ENCODE measurements at places on chromosomes 3 and 15.

- peak; percentile 43 for DNase-seq
Observed at GRCh38 chr3:11641683-11642430, 1.9 kb downstream of the VGLL4 start.

DNA sequence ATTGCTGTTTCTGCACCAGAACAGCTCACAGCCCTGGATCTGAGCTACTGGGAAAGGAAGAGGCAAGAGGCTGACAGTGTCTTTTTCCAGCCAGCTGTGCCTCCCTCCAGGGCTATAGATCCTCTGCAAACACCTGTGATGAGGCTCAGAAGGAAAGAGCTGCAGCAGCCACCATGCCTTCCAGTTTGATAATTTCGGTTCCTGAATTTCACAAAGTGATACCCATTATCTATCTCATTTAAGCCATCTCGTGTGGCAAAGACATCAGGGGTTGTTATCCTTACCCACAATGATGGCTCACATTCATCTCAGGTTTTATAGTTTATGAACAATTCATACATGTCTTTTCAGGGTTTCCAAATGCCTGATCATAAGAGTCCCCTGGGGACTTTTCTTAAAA is 1.8 kb upstream of the LARP6 start:
- DNase-seq, result no peak

DNA sequence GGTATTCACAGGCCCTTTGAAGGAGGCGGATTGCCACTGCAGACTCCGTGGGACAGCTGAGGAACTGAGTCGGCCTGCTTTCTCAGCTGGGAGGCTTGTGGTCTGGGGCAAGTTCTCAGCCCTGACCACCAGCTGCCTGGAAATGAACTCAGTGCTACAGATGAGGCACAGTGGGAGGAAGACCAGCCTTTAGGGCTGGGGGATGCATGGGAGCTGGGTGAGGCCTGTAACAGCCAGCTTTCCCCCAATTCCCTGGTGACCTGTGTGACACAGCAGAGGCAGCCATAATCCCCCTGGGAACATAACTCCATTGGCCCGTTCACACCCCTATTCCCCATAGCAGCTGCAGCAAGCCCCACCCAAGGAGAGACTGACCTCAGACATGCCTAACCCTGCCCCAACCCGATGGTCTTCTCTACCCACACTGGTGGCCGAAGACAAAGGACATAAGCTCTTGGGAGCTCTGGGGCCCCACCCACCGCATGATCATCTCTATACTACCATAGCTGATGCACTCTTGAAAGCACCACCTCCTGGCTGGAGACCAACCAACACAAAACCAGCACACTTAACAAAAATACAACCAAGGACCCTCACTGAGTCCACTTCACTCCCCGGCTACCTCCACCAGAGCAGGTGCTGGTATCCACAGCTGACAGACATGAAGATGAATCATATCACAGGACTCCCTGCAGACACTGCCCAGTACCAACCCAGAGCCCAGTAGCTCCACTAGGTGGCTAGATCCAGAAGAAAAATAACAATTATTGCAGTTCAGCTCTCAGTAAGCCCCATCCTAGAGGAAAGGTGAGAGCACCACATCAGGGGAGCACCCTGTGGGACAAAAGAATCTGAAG is 24.9 kb downstream of the ZMAT3 start:
- no peak for DNase-seq

DNA sequence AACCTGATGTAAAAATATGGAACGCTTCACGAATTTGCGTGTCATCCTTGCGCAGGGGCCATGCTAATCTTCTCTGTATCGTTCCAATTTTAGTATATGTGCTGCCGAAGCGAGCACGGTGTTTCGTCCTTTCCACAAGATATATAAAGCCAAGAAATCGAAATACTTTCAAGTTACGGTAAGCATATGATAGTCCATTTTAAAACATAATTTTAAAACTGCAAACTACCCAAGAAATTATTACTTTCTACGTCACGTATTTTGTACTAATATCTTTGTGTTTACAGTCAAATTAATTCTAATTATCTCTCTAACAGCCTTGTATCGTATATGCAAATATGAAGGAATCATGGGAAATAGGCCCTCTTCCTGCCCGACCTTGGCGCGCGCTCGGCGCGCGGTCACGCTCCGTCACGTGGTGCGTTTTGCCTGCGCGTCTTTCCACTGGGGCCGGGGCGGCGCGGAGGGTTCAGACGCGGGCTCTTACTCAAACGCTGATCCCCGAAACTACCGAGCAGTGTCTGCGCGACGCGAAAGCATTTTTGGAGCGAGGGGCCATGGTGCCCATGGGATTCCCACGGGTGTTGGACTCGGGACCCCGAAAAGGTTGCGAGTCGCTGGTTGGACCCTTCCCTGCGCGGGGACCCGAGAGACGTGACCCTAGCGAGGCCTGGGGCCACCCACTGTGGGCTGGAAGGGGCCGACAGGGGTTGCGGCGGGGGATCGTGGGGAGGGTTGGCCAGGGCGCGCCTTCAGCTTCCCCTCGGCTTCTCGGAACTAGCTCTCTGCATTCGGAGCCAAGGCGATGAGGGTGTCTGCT is at the start of gene RNU6-1:
Gene RNU6-1, minus strand, starts transcription at position 117 of the 820 bp plus-strand sequence.
- peak; percentile 96 for DNase-seq

DNA sequence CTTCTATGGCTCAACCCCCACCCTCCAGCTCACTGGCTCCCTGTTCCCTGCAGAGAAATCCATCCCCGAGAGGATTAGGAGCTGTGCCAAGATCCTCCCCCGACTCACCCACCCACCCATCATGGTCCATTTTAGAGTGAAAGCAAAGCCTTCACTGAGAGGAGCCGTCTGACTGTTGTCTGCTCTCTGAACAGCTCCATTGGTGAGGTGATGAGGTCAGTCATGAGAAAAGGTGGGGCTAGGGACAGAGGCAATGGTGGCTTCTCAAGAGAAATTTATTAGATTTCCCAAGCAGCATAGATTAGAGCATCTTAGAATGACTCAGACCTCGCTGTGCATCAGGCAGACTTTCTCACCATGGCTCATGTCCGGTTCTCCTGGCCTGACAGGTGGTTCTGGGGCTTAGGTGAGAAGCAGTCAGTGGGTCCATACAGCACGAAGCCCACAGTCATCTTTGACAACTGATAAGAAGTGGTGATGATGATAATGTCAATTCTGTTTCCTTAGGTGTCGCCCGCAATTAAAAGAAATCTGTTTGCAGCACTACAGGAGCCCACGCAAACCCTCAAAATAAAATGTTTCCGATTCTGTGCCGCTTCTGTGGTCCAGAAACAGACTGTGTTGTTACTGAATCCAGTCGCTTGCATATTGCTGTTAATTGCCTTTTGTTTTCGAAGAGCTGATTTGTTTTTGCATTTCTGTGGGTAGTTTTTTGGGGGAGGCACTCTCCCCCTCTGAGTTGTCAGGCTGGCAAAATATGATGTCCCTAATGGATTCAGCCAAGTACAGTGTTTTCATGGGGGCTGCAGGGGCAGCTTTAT is 24.8 kb upstream of the RHO start:
- no peak for DNase-seq

DNA sequence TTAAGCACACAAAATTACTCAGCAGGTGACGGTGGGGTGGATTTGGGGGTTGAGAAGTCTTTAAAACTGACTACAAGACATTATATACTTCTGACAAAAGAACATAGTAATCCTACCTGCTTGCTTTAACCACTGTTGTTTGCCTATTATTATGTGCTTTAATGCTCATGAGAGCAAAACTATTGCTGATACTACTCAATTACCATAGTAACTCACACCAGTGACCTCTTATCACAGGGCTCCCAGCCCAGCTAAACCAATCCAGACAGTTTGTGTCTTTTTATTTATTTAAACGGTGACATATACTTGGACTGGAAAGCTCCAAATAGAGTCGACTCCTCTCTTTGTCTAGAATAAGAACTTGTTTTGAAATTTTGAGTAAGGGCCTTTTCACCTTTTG is 42.8 kb upstream of the FEZF2 start:
- DNase-seq, result no peak

GRCh38 chr3:68943753-68944500 is 11.6 kb upstream of the TAFA4 start:
- no peak for DNase-seq

GRCh38 chr3:134052370-134052769 is 22.6 kb upstream of the SLCO2A1 start:
- no peak for DNase-seq

DNA sequence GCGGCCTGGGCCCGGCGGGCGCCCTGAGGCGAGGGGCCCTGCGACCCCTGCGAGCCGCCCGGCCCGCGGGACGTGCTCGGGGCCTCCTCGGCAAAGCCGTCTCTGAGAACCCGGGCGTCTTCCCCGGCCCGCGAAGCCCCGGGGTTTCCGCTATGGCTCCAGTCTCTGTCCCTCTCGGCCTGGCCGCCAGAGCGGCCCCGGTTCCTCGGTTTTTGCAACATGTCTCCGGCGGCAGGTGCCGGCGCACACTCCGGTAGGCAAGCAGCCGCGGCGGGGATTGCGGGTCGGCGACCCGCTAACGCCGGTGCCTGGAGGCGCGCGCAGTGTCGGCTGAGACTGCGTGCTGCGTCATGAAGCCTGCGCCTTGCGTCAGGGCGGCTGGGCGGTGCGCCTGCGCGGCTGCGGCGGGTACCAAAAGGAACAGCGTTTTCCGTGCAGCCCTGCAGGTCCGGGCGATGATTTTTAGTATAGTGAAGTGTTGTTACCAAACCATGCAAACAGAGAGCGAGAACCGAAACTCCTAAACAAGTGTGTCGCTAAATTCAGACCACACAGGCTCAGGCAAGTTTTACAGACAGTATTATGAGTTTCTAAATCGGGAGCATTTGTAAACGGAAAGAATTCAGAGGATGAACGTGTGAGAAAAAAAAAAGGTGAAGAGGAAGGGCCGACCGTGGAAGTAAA is at the start of gene NSMCE3:
Gene NSMCE3, minus strand, starts transcription at position 338 of the 684 bp plus-strand sequence. Its CDS starts 117 bp downstream, at position 221.
- DNase-seq, result peak; percentile 92

GRCh38 chr3:37590328-37591079 is 271.2 kb upstream of the CTDSPL start:
- no peak for DNase-seq

GRCh38 chr3:193905541-193906396 is 230.2 kb upstream of the HES1 start:
- no peak for DNase-seq

DNA sequence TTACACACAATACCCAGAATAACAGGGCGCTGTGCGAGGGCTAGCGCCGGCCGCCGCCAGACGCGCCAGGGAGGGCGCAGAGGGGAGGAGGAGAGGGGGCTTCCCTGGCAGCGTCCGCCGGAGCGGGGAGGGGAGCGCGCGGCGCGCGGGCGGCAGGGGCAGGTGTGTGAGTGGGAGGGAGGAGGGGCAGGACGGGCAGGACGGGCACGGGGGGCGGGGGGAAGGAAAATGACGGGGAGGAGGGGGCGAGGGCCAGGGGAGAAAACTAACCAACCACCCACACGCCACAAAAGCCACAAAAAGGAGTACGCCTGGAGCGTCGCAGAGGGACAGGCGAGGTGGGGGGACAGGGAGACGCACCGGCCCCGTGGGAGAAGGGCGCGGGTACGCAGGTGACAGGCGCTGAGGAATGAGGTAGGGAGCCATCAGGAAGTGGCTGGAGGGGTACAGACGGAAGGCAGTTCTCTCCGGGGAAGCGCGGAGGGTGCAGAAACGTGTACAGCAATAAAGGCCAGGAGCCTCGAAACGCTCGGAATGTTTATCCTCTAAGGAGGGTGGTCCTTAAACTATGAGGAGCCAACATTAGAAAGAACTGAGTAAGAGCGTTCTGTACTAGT is 610 bp upstream of the SATB1 start:
- DNase-seq, result peak; percentile 80

GRCh38 chr3:12229896-12230295 is 59.0 kb upstream of the PPARG start:
- DNase-seq, result no peak

DNA sequence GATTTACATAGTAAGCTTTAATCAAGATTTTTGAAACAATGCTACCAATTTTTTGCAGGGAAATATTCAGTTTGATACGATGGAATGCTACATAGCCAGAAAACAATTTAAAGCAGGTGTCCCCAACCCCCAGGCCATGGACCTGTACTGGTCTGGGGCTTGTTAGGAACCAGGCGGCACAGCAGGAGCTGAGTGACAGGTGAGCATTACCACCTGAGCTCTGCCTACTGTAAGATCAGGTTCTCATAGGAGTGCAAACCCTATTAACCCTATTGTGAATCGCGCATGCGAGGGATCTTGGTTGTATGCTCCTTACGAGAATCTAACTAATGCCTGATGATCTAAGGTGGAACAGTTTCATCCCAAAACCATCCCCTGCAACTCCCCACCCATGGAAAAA is 322.6 kb upstream of the NECTIN3 start:
- no peak for DNase-seq

- DNase-seq, result no peak
Observed at GRCh38 chr3:10215578-10216368, 32.5 kb upstream of the TATDN2 start.

DNA sequence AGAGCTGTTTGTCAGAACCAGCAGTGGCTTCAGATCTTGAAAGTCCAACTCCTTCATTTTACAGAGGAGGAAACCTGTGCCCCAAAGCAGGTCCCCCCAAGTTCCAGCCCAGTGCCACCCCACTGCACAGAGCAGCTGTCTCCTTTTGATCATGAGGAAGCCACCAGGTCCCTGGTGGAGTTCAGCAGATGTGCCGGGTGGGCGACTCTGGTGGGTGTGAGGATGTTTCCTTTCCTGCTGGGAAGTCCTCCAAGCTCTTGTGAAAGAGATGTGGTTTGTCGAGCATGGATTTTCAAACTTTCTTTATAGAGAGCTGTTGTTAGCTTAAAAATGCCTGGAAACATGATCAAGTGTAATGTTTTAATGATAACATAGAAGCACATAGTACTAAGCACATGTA is 52.0 kb downstream of the SMAD3 start:
- DNase-seq, result no peak

- no peak for DNase-seq
Observed at GRCh38 chr3:114855839-114856238, 291.2 kb downstream of the ZBTB20 start.

GRCh38 chr3:32354362-32354778 is 37.3 kb upstream of the CMTM7 start:
- DNase-seq, result no peak

DNA sequence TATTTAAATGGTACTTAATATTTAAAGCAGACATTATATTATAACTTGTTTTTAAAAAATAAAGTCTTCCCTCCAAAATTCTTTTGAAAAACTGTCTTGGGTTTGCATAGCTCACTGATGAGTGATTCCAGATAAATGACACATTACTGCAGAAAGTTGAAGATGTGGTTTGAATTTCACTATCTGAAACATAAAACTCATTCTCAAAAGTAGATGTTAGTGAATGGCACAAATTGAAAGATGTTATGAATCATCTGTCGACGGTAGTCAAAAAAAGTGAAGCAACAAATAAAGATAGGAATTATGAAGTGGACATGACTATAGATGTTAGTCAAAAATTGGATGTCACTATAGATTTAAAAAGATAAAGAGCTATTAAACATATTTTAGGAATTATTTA is 280.5 kb downstream of the GAP43 start:
- DNase-seq, result no peak

DNA sequence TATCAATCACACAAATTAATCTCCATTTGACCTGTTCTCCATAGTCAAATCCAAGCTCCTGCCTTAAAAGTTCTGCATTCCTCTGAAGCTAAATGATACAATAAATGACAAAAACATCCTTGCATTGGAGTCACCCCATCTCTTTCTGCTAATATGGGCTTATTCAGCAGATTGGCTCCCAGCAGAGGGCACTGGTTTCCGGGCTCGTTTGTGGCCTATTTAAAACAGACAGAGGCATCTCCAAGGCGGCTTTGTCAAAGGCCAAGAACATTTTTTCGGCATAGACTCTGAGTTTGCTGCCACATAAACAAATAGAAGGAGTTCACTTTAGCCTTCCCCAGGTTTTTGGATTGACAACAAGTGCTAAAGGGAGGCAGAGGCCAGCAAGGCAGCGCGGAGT is 204.4 kb upstream of the RASGRP1 start:
- DNase-seq, result no peak

- DNase-seq, result peak; percentile 17
Observed at GRCh38 chr15:77907824-77908751, 169.4 kb downstream of the TBC1D2B start.

GRCh38 chr3:9837701-9838582 is 5.9 kb downstream of the RPUSD3 start:
- DNase-seq, result no peak
